ENCODE measurements at places on chromosomes 1 and 21.
A peak's percentile ranks its signal among the peaks of the same experiment; 100 is the strongest.

DNA sequence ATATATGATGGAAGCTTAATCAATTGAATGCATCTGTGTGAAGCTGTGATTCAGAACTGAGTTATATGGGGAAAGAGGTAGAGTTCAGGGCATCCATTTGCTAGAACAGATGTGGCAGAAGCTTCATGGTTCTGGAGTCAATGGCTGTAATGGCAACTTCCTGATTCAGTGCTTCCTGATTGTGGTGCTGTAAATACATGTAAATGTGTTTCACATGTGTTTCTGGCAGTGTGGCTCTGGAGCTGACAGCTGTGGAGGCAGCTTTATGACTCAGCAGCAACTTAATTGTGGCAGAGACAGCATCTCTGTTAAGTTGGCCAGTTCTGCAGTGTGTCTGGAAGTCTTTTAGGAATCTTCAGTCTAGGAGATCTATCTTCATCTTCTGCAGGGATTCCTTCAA is 226.6 kb upstream of the ZRANB2 start:
- DNase-seq = no peak

GRCh38 chr1:15626269-15626950 is 9.2 kb downstream of the DDI2 start:
- DNase-seq = no peak

GRCh38 chr1:244042293-244042692 is 8.8 kb upstream of the ZBTB18 start:
- DNase-seq = no peak

- peak; percentile 91 for DNase-seq
Observed at GRCh38 chr1:212455803-212456528, 23.2 kb downstream of the NENF start.

DNA sequence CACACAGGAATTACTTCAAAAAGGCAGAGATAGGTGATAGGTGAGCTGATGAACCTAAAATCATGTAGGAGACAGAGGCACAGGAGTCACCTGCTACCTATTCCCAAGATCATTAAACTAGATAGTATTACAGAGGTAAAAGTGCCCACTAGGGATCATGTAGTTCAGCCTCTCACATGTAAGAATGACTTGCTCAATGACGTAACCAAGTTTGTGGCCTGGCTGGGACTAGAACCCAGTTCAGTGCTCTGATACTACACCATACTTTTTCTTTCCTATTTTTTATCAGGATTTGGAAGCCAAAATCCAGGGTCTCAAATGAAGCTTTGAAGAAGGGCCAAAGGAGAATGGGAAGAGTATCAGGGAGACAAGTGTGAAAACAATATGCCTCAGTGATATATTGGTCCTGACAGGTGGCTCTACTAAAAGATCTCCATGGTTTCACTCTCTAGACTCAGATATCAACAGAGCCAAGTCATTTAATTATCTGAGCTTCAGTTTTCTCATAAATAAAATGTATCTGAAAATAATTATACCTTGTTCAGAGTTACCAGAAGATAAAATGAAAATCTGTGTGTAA is 87.3 kb upstream of the SLFNL1 start:
- no peak for DNase-seq

DNA sequence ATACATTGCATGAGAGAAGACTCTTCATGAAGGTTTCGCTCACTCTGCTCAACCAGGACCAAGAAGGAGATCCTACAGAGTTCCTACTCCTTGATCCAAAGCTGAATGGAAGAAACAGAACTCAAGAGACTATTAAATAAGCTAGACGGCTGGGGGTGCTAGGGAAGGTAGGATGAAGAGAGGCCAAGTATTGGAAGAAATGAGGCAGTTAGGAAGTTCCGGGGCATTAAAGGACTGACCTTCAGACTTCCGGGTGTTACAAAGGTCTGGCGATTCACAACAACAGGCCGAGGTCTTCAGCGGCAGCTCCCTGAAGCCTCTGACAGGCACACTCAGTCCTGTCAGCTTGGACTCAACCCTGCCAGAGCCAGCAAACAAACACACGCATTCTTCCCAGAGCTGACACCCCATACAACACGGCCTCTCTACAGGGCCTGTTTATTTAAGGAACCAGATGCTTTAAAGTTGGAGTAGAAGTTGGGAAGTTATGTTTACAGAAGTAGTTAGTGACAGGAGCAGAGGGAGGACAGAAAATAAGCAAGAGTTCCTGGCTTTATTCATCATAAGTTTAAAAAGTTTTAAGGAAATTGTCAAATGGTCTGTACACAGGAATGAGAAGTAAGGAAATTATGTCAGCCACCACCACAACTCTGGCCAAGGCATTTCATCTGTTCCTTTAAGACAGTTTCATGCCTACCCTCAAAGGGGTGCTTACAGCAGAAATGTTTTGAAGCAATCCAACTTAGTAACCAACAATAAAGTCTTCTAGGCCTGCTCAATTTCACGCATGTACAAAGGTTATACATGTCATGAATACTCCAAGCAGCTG is 4.7 kb downstream of the SORT1 start:
- DNase-seq = no peak

GRCh38 chr1:27322569-27323240 is 742 bp downstream of the TMEM222 start:
- DNase-seq = no peak

- peak; percentile 50 for DNase-seq
Observed at GRCh38 chr1:66436378-66437135, 97.4 kb upstream of the SGIP1 start.

GRCh38 chr1:209624558-209625549 is 27.4 kb downstream of the LAMB3 start:
- no peak for DNase-seq

GRCh38 chr1:84259376-84259775 is 42.1 kb upstream of the SAMD13 start:
- DNase-seq = no peak

DNA sequence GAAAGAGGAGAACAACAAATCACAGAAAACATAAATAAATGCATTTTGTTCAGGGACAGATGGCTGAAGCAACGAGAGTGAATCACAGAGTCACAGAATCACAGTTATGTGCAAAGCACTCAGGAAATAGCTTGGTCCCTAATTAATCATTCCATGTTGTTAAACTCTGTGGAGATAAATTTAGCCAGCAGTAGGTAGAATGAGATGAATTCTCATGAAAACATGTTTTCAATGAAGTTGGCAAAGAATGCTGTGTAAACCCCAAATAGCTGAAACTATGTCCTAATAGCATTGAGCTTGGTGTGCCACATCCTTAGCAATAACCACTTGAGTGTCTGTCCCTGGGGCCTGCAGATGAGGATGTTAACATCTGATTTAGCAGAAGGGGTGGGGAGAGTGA is 20.4 kb downstream of the LEPR start:
- no peak for DNase-seq

DNA sequence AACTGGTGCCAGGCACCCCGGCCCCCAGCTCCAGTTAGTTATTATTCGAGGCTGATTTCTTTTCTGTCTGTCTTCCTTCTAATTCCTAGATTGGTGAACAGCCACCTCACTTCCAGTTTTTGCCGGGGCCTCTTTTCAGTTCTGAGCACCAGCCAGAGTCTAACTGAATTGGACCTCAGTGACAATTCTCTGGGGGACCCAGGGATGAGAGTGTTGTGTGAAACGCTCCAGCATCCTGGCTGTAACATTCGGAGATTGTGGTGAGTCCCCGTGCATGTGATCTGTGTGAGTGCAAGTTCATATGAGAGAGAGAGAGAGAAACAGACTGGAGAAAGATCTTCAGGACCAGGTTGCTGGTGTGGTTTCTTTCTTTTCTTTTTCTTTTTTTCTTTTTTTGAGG is 13.5 kb downstream of the NLRP3 start:
- DNase-seq = no peak

DNA sequence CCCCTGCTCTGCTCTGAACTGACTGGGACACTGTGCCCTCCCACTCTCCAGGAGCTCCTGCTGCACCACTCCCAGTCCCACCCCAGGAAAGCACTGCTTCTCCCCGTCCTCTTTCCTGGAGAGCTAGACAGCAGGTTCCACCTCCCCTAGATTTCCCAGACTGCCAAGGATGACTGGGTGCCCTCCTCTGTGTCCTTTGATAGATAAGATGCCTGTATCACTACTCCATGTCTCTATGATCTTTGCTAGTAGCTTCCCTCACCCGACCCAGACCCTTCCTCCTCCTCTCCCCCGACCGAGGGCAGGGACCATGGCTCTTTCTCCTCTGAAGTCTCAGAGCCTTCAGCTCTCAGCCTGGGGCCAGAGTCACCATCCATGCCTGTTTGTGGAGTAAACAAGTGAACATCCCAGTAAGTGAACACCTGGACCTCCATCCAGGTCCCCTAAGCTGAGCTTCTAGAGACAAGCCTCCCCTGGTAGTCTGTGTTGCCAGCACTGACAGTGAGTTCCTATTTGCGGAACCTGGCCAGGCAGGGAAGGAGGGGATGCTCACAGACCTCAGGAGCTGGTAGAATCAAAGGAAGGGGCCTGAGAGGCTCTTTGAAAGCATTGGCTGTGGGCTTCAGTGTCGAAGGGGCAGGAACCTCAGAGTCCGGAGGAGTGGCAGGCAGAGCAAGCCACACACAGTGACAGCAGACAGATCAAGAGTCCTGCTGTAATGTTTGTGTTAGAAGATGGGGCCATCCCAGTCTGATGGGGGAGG is 104.0 kb downstream of the PAX7 start:
- no peak for DNase-seq

DNA sequence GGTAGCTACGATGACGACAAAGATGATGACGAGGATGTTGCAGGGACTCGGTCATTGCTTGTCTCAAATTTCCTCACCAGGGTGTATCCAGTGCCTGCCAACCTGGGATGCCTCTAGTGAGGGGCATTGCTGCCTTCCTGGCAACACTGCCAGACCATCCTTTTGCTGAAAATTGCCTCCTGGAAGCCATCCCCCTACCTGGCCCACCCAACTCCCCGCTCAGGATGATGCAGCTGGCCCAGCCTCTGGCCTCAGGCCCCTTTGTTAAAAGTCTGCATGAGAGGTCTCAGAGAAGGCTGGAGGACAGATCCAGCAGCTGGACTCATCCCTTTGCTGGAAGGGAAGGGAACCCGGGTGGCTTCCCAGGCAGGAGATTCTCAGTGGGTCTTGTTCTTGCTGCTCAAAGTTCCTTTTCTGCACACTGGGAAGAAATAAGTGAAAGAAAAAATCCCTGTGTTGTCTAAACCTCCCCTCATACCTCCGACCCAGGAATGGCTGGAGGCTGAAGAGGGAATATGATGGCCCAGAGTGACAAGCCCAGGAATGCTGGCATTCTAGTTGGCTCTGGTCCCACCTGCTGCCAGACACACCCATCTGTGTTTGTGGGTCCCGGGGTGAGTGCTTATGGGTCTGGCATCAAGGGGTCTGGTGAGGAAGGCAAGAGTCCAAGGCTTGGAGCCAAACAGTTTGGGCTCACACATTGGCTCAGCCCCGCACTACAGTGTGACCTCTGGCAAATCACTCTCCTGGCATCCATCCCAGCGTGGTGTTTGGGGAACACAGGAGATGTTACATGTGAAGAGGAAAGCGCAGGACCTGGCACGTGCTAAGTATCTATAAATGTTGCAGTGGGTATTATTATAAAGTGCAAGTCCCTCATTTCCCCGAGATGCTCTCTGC is 6.7 kb upstream of the FNDC5 start:
- no peak for DNase-seq

DNA sequence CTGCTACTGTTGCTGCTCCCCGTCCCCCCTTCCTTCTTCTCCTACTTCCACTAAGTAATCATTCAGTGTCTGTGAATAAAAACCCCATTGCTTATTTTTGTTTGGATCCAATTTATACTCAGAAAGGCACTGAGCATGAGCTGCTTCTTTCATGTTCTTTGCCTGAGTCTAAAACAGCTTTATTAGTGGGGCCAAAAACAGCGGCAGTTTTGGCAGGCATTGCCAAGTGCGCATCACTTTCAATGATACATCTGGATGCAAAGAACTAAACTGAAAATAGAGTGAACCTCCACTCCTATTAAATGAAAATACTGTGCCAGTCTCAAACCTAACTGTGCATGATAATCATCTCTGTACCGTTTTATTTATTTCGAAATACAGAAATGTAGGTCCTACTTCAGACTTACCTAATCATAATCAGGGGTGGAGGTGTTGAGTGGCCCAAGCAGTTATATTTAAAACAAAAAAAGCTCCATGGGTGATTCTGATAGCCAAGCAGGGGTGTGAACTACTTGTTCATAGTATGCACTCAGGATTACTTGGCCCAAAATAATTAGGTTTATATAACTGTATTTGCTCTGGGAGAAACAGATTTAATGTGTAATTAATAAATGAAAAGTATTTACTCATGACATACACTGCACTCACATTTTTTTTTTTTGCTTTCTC is 48.4 kb downstream of the NEK7 start:
- DNase-seq = no peak

DNA sequence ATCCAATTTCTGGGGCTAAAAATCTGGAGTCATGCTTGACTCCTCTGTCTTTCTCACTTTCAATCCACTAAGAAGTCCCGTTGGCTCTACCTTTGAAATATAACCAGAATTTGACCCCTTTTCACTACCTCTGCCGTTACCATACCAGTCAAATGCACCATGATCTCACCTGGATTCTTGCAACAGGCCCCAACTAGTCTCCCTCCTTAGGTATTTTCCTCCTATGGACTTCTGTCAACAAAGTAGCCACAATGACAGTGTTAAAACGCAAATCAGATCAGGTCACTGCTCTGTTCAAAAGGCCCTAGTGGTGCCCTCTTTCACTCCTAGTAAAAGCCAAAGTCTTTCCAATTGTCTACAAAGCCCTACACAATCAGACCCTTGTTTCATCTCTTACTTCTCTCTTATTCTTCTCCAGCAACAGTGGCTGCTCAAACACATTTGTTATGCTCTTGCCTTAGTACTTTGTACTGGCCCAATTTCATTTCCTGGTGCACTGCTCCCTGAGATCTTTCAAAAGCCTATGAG is 35.7 kb upstream of the AGL start:
- no peak for DNase-seq

DNA sequence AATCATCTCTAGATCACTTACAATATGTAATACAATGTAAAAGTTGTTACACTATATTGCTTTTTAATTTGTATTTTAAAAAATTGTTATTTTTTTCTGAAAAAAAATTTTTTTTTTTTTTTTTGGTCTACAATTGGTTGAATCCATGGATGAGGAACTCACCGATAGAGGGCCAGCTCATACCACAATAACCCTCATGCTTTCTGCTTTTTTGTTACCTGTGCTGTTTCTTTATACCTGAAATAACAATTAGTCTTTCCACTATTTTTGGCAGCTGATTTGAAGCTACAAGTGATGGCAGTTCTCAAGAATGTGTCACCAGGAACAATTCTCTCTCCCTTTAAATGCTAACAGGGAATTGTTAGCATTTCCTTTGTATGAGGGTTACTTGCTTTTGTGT is 12.0 kb downstream of the SMG7 start:
- DNase-seq = no peak

DNA sequence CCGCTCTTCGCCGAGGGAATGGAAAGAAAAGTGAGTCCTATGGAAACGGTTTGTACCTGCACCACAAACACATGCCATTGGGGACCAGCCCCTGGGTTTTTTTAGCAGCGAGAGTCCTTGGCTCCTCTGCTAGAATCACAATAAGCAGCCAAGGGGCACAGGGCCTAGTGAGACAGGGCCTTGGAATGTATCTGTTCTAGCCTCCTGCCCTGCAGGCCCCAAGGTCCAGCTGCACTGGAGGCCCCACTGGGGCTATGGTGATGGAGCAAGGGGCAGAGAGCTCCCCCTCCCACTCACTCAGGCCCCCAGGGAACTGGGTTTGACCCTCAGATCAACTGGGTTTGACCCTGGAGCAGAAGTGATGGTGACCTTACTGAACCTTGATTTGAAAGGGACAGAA is 14.4 kb downstream of the SHISA4 start:
- DNase-seq = no peak

All from activated CD4-positive, alpha-beta T cell treated with anti-CD3 and anti-CD28 coated beads, Interleukin-2, amount 50 U/mL, for 48 hours (primary cell).